ENCODE measurements at places on chromosomes 3 and 15.

- DNase-seq, result no peak
Observed at GRCh38 chr3:158925828-158926494, 124.1 kb downstream of the MFSD1 start.

GRCh38 chr15:78450285-78450858, 12.4 kb downstream of the IREB2 start:
- no peak for DNase-seq

DNA sequence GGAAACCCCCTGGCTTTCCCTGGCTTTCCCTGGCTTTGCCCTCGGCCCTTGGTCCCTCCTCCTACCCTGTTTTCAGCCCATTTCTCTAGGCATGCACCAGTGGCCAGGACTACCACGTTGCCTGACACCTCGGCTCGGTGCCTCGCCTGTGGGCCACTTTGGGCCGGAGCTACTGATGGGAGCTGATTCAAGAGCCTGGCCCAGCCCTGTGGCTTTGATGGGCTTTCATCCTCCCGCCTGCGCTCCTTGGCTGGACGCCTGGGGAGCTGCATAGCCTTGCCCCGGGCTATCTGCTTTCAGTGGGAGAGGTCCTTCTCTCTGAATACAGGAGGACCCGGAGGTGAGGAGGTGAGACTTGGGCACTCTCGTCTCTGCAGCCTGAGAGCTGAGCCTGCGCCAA, 192.7 kb upstream of the HES1 start:
- no peak for DNase-seq

GRCh38 chr3:126344380-126345041, 12.7 kb downstream of the KLF15 start:
- DNase-seq, result no peak

- DNase-seq, result no peak
Observed at GRCh38 chr3:105837143-105837740, 31.6 kb downstream of the CBLB start.

GRCh38 chr15:91342097-91342496, 242.0 kb downstream of the SV2B start:
- DNase-seq, result no peak

DNA sequence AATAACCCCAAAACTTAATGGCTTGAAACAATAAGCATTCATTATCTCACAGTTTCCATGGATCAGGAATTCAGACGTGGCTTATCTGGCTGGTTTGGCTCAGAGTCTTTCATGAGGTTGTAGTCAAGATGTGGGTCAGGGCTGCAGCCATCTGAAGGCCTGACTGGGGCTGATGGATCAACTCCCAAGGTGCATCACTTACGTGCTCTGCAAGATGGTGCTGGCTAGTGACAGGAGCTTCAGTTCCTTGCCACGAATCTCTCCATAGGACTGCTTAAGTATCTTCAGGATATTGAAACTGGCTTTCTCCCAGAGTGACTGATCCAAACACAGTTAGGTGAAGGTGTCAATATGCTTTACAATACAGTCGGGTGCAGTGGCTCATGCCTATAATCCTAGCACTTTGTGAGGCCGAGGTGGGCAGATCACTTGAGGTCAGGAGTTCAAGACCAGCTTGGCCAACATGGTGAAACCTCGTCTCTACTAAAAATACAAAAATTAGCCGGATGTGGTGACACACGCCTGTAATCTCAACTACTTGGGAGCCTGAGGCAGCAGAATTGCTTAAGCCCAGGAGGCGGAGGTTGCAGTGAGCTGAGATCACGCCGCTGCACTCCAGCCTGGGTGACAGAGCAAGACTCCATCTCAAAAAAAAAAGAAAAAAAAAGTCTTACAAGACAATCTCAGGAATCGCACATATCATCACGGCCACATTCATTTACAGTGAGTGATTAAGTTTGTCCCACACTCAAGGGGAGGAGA, 28.5 kb upstream of the PTPRG start:
- DNase-seq, result no peak

GRCh38 chr3:48436855-48437254, 3.1 kb downstream of the CCDC51 start:
- no peak for DNase-seq

GRCh38 chr3:56351537-56351936, 116.7 kb downstream of the ERC2 start:
- DNase-seq, result no peak

DNA sequence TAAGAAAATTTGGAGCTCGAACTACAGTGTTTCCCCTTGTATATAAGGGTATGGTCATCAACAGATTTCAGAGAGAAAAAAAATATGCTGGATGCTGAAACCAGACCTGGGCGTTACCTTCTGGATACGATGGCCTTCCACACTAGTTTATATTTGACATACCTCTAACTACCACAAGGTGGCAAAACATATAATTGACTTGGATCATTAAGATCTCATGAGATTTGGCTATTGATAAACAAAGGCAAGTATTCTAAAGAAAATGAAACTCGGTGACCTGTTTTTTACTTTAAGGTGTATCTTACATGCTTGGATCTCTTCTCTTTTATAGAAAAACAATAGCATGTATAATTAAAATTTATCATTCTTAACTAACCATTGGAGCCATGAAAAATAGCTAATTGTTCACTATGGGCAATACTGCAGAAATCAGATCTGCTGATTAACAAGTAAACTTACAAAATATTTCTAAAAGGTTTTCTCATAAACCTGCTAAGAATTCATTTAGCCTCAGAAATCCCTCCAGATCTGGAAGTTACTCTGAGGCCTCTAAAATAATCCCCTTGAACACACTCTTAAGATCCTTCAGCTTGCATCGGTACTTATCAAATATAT, 300.6 kb upstream of the KCNH8 start:
- DNase-seq, result no peak

DNA sequence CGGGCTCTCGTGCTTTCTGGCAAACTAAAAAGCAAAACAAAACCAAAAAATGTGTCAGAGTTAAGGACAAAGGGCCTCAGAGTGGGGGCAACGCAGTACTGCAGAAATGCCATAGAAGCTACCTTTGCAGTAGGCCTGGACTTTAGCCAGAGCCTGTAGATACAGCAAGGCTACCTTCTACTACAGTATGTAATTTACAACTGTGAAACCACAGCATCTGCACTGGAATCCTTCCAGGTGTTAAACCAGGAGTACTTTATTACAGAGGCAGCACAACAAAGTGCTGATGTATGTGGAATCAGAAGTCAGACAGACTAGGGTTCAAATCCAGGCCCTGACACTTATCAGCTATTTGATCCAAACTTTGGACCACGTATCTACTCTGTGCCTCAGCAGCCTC, 34.9 kb downstream of the RUBCN start:
- no peak for DNase-seq

DNA sequence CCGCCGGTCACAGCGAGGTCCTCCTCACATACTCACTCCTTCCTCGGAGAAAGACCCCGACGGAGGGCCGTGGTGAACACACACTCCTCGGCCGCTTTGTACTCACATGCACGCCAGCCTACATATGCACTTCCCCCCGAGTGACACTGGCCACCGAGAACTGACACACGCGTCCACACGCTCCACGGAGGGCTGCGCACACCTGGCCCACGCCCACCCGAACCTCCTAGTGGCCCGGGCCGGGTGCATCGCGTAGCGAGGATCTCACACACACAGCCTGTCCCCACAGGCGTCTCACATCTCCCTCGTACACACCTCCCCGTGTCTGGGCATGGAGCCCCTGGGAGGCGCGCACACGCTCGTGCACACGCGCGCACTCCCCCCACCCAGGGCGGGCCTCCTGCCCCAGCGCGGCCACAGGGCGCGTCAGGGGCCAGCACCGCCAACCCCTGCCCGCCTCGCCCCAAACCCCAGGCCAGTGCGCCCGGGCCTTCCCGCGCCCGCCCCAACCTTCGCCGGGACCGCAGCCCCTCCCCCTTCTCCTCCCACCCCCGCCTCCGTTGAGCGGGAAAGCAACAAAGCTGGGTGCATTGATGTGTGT, 411 bp upstream of the C3orf70 start:
- no peak for DNase-seq

DNA sequence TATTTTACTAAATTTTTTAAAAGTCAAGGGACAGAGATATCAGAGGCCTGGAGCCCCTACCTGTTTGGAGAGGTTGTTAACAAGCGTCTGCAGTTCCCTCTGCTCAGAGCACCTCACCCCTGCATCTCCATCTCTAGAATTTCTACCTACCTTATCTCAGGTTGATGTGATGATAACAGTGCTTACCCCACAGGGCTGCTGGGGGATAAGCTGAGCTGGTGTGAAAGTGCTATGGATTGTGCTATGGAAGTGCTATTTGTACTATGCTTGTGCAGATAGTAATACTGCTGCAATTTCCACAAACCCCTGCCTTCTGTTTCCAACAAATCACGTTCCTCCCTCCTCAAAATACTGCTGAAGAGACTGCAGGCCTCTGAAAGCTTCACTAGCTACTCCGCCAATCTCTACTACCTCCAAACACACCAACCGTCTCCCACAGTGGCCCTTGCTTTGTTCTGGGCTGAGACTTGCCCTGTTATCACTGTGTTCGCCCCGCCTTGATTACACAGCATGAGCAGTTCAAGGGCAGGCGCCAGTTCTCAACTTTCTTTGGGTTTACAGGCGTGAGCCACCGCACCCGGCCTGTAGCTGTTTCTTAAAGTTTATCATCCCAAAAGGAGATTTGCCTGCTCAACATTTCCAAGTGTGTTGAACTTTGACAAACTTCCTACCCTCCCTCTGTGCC, 28.4 kb upstream of the PARL start:
- DNase-seq, result no peak

GRCh38 chr3:102617381-102617780, 182.6 kb downstream of the ZPLD1 start:
- no peak for DNase-seq

DNA sequence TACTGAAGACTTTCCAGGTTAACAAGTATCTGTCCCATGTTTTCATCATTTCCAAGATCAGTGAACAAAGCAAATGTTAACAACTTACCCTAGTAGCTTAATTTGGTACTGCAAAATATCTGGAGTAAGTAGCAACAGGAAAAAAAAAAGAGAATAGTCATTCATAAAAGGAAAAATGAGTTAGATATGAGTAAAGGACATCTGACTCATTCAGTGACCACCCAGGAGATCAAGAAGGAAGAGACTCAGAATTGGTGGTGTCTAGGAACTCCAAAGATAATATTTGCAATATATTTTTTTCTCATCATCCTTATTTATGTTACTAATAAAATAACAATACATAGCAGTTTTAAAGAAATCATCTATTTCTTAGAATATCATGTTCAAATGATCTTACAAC, 253.8 kb upstream of the COL8A1 start:
- DNase-seq, result no peak

DNA sequence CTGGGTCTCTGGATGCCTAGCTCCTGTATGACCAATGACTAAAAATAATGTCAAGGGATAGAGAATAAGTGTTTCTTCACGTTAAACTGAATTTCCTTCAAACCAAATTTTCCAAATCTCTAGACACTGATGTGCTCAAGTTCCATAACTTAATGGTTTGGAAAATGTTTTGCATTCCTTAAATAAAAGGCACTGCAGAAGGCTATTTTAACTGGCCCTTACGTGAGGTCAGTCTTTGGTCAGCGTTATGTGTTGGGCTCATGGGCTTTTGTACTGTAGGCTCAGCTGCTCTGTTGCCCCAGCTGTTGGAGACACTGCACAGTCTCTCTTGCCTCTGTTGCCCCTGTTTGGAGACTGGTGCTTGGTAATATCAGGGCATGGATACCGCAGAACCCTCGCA, 188.5 kb downstream of the TPRG1 start:
- no peak for DNase-seq

GRCh38 chr15:101175401-101175800, 76.4 kb downstream of the CHSY1 start:
- DNase-seq, result no peak

GRCh38 chr3:44468572-44469520, 8.6 kb downstream of the ZNF445 start:
- no peak for DNase-seq

DNA sequence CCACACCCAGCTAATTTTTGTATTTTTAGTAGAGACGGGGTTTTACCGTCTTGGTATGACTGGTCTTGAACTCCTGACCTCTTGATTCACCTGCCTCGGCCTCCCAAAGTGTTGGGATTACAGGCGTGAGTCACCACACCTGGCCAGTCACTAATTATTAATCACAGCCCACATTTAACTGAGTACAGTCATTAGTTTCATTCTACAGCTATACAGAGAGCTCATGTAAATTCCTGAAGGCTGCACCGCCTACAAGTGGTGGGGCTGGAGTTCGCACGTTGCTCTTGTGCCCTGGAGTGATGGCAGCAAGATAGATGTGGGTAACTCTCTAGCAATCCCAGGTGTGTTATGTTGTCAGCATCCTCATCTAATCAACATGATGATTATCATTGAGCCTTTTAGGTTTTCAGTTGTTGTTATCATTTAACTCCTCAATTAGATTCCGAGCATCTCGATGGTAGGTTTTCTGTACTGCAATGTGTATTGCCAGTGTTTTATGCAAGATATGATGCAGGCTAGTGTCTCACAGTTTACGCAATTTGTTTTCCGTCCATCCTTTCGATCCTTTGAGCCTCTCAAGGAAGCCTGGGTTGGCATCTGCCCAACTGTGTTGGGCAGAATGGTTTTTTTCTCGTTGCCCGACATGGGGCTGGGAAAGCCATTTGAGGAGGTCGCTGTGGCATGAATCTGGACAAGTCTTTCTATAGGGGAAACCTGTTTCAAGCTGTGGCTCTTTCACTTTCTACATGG, 216.3 kb downstream of the LPP start:
- no peak for DNase-seq

DNA sequence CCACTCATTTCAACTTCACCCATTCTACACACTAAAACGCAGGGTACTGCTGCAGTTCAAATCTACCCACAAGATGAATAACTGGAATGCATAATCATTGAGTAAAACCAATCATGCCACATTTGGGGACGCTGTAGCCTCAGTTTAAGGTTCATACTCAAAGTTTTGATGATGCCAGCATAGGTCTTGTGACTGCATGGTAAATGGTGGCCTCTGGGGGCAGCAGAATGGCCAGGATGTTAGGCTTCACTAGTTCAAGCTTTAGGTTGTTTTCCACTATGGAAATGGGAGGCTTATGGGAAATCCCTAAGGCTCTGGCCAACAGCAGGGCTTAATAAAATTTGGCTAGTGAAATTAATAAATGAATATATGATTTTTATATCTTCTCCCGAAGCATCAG, 104.3 kb upstream of the TSC22D2 start:
- no peak for DNase-seq

- DNase-seq, result no peak
Observed at GRCh38 chr15:75338661-75339240, 2.9 kb downstream of the COMMD4 start.

DNA sequence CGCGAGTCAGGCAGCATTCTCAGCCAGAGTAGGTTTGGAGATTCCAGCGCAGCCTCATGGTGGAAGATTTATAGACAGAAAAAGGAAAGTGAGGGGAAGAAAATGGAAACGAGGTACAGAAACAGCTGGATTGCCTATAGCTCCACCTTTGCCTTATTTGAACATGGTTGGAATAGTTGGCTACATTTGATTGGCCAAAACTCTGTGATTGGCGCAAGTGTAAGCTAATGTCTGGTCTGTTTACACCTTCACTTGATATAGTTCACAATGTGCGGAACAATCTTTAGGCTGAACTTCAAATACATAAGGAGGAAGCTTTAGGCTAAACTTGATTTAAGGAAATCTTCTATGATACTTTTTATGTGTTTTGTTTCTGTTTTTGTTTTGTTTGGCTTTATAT, 1191.9 kb downstream of the NSUN3 start:
- DNase-seq, result no peak

- no peak for DNase-seq
Observed at GRCh38 chr15:80436511-80437307, 32.5 kb downstream of the ARNT2 start.
